H9 (cell line): ENCODE measurements at places on chromosomes 3 and 15. TPM values are rescaled to one million over a fixed set of nuclear protein-coding genes. Genes with fewer than 3 reads are reported as not detected.

DNA sequence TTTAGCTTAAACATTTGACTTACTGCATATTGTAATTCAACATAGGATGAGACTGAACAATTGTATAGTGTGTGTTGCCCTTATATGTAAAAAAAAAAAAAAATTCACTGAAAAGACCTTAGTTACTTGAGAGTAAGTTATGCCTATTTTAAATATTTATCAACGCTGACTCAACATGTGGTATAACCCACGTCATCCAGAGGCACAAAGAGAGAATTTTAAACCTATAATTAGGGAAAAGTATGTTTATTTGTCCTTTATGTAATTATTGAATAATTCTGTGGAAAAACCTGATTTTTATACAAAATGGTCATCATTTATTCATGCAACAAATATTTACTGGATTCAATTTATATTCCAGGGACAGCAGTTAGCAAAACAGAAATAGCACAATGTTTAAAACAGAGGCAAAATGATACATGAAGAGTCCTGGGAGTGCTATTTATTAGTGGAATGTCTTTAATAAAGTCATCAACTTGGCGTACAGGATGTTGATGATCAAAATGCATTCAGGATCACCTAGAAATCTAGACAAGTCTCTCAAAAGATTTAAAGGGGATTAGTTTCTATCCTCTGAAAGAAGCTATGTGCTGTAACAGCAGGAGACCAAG is 223.7 kb downstream of the PCCB start:
- H3K4me1 ChIP-seq, result no peaks in the 10 kb centered on the region
- DNase-seq, result no peak
- no peak overlapping the region for H3K27ac ChIP-seq

- H3K27ac ChIP-seq, result no peak overlapping the region
- H3K4me3 ChIP-seq, result no peak overlapping the region
- H3K27me3 ChIP-seq, result no peaks in the 10 kb centered on the region
Observed at GRCh38 chr3:149203758-149204157, 17.9 kb downstream of the CP start.

SERPINI2 gene
- 0.22 TPM in 1 of 2 replicates, not detected in the other for total RNA-seq

- no peaks in the 10 kb centered on the region; the same call in 1 of the 2 replicates for H3K36me3 ChIP-seq
- DNase-seq, result no peak
- H3K4me3 ChIP-seq, result no peak overlapping the region
- no peak overlapping the region for H3K27ac ChIP-seq
- no peaks in the 10 kb centered on the region for H3K4me1 ChIP-seq
Observed at GRCh38 chr15:100794008-100794407, 85.6 kb upstream of the ALDH1A3 start.

DNA sequence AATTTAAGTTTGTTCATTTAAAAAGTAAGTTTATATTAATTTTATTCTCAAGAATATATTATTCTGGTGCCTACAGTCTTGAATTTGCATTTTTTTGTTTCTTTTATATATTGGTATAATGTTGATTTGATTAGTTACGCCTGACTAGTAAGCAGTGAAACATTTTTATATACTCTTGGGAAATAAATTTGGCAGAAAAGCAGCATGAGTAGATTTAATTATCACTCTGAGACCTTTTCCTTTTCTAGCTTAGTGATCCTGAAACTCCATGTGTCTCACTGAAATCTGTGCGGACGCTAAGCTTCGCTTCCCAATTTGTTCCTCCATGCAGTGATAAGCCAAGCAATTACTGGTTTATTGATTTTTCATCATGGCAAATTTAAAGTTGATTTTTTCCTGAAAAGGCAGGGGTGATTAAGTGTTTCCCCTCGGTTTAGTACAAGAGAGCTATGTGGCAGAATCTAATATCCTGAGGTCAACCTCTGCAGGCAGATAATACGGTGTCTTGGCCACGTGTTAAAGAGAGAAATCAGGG is 87.2 kb upstream of the MLF1 start:
- H3K36me3 ChIP-seq, result no peaks in the 10 kb centered on the region
- no peak for DNase-seq
- no peak overlapping the region for H3K4me3 ChIP-seq
- no peaks in the 10 kb centered on the region for H3K4me1 ChIP-seq
- no peak overlapping the region for H3K27ac ChIP-seq

GRCh38 chr3:117989982-117990381 is 1044.7 kb downstream of the IGSF11 start:
- no peak for DNase-seq
- no peaks in the 10 kb centered on the region for H3K36me3 ChIP-seq
- no peaks in the 10 kb centered on the region for H3K27me3 ChIP-seq
- no peak overlapping the region for H3K4me3 ChIP-seq
- H3K4me1 ChIP-seq, result no peaks in the 10 kb centered on the region
- no peak overlapping the region for H3K27ac ChIP-seq

GRCh38 chr3:120151791-120152190 is 57.5 kb upstream of the GSK3B start:
- H3K36me3 ChIP-seq, result peaks cover 18% of the 10 kb centered on the region
- no peak overlapping the region for H3K27ac ChIP-seq

MRAS gene
- total RNA-seq, result 10.6 and 10.9 TPM in 2 replicates
